Ovary (tissue), 10 donors: ENCODE measurements at places on chromosomes 11 and 22. TPM values are rescaled to one million over a fixed set of nuclear protein-coding genes. Genes with fewer than 3 reads are reported as not detected.

Gene PRDX5
- total RNA-seq, result 225 TPM

Gene CASP12
- total RNA-seq, result 3.4 TPM

DNA sequence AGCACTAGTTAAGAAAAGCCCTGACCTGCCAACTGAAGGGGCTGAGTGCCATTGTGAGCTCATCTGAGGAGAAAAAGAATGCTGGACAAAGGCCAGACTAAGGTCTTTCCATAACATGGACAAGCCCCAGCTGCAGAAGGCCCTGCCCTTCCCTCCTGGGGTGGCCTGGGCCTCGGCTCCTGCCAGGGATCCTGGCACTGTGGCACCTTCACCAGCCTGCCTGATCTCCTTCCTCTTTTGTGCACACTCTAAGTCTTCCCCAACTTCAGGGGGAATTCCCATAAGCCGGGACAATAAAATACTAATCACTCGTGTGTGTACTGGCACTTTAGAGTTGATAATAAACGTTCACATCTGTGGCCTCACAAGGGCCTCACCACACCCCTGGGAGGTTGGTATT lies 9.9 kb downstream of the TMPRSS13 start:
- no peak overlapping the region for H3K4me3 ChIP-seq
- DNase-seq, result no peak
- no peaks in the 10 kb centered on the region for H3K36me3 ChIP-seq
- no peaks in the 10 kb centered on the region for H3K27me3 ChIP-seq
- H3K27ac ChIP-seq, result no peak overlapping the region

Gene CELSR1
- total RNA-seq, result 25.2 TPM

DNA sequence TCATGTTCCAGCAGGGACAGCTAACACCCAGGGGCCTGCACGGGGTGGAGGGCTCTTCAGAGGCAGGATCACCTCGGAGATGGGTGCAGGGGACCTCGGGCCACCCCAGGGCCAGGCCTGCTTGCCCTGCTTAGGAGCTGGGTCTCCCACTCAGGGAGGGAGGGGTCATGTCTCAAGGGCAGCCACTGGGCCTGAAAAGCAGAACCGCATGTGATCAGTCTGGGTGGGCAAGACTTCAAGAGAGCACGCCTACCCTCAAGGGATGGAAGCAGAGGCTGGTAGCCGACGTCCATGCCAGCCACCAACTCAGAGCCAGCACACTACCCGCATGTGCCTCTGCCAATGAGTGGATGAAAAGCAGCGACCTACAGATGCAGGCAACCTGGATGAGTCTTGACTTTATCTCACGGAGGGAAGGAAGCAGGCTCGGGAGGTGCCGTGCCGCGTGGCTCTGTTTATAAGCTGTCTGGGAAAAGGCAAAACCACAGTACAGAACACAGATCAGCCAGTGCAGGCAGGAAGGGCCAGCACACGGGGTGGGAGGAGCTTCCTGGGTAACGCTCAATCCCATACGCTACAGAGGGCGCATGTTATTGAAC lies 16.0 kb downstream of the TBX1 start:
- H3K4me1 ChIP-seq, result no peaks in the 10 kb centered on the region
- DNase-seq, result no peak
- no peak overlapping the region for H3K27ac ChIP-seq
- no peaks in the 10 kb centered on the region for H3K36me3 ChIP-seq

- H3K36me3 ChIP-seq, result no peaks in the 10 kb centered on the region
- H3K4me1 ChIP-seq, result peaks cover 1% of the 10 kb centered on the region
- DNase-seq, result no peak
- H3K4me3 ChIP-seq, result no peak overlapping the region
These were observed 14.9 kb downstream of the PISD start for GRCh38 chr22:31647066-31647465.

Gene RIC3
- 28.8 TPM for total RNA-seq

DNA sequence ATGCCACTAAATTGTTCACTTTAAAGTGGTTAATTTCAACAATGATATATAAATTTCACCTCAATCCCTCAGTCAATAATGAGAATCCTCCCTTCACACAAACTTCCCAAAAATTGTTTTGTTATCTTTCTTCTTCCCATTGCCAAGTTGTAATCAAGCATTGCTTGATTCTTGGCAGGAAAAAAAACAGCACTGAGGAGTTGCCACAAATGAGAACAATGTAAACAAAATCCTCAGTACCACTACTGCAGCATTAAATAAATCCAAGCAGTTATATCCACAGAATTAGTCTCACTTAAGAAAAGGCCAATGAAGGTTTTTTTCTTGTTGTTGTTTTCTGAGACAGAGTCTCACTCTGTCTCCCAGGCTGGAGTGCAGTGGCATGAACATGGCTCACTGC lies 38.2 kb downstream of the FAM168A start:
- no peaks in the 10 kb centered on the region for H3K36me3 ChIP-seq
- no peak for DNase-seq
- no peaks in the 10 kb centered on the region for H3K4me1 ChIP-seq
- no peaks in the 10 kb centered on the region for H3K27me3 ChIP-seq

DNA sequence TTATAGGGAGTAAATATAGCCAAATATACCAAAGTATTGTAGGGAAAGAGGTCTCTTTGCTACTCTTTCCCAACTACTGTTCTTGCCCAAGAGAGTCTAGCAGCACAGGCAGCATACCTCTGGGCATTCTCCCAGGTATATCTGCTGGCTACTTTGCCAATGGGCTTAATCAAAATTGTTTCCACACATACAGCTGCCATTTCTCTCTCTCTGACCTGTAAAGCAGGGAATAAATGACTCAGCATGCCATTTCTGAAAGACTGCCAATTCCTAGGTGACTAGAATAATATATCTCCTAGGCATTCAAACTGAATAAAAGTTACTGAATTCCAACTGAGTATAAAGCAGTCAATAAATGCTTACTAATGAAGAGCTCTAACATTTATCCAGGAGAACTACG lies 44.6 kb downstream of the RDX start:
- no peak overlapping the region for H3K27ac ChIP-seq
- H3K27me3 ChIP-seq, result no peaks in the 10 kb centered on the region
- H3K36me3 ChIP-seq, result no peaks in the 10 kb centered on the region
- no peak for DNase-seq
- H3K4me3 ChIP-seq, result no peak overlapping the region

GRCh38 chr22:47196166-47196849 lies 433.9 kb downstream of the TBC1D22A start:
- no peak overlapping the region for H3K4me3 ChIP-seq
- no peaks in the 10 kb centered on the region for H3K27me3 ChIP-seq
- no peak for DNase-seq
- peaks cover 14% of the 10 kb centered on the region for H3K4me1 ChIP-seq
- H3K27ac ChIP-seq, result no peak overlapping the region

DNA sequence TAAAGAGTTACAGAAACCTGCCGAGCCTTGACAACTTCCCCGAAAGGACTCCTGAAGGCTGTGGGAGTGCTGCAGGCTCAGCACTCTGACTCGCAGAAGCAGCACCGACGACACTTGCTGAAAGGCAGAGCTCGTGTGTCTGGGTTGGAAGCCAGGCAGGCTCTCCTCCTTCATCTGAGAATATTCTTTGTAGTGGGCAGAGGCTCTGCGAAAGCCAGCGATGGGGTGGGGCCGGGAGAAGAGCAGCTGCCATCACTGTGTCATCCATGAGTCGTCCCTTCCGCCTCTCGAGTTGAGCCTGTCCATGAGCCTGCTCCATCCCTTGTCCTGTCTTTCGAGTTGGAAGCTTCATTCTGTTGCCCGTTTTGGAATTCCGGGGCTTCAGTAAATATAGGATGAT lies 11.9 kb downstream of the GLB1L2 start:
- no peak for DNase-seq
- H3K4me3 ChIP-seq, result no peak overlapping the region
- no peak overlapping the region for H3K27ac ChIP-seq
- H3K4me1 ChIP-seq, result peaks cover 15% of the 10 kb centered on the region
- no peaks in the 10 kb centered on the region for H3K27me3 ChIP-seq
- no peaks in the 10 kb centered on the region for H3K36me3 ChIP-seq

GRCh38 chr22:20431511-20432192 lies 6.0 kb downstream of the SCARF2 start:
- H3K27ac ChIP-seq, result no peak overlapping the region
- DNase-seq, result no peak
- no peaks in the 10 kb centered on the region for H3K36me3 ChIP-seq
- no peak overlapping the region for H3K4me3 ChIP-seq
- H3K27me3 ChIP-seq, result no peaks in the 10 kb centered on the region
- peaks cover 8% of the 10 kb centered on the region for H3K4me1 ChIP-seq

GRCh38 chr11:130023204-130023603 lies 20.6 kb upstream of the PRDM10 start:
- H3K36me3 ChIP-seq, result no peaks in the 10 kb centered on the region
- DNase-seq, result no peak
- H3K4me1 ChIP-seq, result peaks cover 2% of the 10 kb centered on the region
- H3K4me3 ChIP-seq, result no peak overlapping the region
- no peak overlapping the region for H3K27ac ChIP-seq

DNA sequence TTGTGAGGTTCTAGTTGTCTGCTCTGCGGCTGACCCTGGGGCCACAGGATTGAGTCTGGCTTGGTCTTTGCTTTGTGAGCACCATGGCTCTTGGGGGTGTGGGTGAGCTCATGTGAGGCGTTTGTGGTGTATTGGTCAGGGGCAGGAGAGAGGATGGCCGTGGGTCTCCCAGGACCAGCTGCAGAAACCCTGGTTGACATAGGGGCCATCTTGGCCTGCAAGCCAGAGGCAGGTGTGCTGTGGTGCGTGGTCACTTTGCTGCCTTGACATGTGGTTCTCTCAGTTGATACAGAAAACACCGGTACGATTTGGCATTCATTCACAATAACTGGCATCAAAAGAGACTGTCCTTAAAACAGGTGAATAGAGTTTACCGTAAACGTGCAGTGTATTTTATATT lies 11.3 kb downstream of the PHRF1 start:
- no peak overlapping the region for H3K4me3 ChIP-seq
- H3K27me3 ChIP-seq, result no peaks in the 10 kb centered on the region
- no peaks in the 10 kb centered on the region for H3K36me3 ChIP-seq
- H3K27ac ChIP-seq, result no peak overlapping the region

DNA sequence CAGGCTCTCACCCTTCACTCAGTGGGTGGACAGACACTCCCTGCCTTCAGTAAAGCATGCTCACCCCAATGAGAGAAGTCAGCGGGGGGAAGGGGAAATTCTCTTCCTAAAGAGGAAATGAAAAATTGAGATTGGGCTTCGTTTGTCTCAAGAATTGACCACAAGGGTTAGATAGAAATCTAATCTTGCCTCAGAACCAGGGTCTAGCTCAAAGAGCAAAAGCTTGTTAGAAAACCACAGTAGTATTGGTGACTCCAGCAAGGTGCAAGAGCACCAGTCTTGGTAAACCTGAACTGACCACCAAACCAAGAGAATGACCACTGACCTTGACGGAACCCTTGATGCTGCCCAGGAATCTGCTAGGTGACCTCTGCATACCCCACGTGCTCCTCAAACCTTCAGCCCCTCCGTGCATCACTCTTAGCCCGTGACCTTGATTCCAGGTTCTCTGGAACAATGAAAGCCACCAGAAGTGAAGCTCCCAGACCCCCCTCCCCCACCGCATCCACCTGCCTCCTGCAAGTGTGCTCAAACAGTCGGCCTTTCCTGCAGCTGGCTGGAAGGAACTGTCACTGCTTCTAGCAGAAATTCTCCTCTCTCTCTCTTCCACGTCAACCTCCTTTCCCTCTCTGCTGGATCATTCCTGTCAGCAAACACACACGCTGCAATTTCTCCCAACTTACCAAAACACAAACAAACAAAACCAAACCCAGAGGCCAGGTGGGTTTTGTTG lies 3.1 kb upstream of the TMA7B start:
- no peaks in the 10 kb centered on the region for H3K4me1 ChIP-seq
- H3K36me3 ChIP-seq, result no peaks in the 10 kb centered on the region
- no peaks in the 10 kb centered on the region for H3K27me3 ChIP-seq

Gene DYNC2H1
- total RNA-seq, result 25.9 TPM

GRCh38 chr11:81787584-81788049 lies 946.0 kb downstream of the FAM181B start:
- H3K4me3 ChIP-seq, result no peak overlapping the region
- no peak overlapping the region for H3K27ac ChIP-seq
- no peaks in the 10 kb centered on the region for H3K36me3 ChIP-seq
- H3K27me3 ChIP-seq, result no peaks in the 10 kb centered on the region

- no peak overlapping the region for H3K27ac ChIP-seq
- H3K36me3 ChIP-seq, result no peaks in the 10 kb centered on the region
- H3K27me3 ChIP-seq, result no peaks in the 10 kb centered on the region
- no peaks in the 10 kb centered on the region for H3K4me1 ChIP-seq
These were observed 308.7 kb downstream of the C11orf87 start for GRCh38 chr11:109730669-109731068.

Gene ZNRF3
- 24.3 TPM for total RNA-seq

DNA sequence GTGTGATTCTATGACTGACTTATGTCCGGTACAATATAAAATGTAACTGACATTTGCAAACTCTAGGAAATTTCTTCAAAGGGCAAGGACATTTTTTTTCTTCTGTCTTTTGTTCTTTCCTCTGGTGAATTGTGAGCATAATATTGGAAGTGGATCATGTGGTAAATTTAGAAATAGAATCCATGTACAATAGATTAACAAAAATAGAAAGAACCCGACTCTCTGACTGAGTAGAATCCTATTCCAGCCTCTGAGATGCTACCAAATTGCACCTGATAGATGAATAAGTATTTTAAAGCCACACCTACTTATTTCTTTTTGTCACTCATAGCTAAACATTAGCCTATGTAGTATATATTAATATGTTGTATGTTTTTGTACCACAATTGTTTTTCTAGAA lies 860.3 kb downstream of the LUZP2 start:
- no peak for DNase-seq
- H3K36me3 ChIP-seq, result no peaks in the 10 kb centered on the region
- no peak overlapping the region for H3K27ac ChIP-seq
- H3K4me3 ChIP-seq, result no peak overlapping the region
- H3K4me1 ChIP-seq, result no peaks in the 10 kb centered on the region

- H3K27me3 ChIP-seq, result no peaks in the 10 kb centered on the region
- H3K4me3 ChIP-seq, result no peak overlapping the region
- H3K36me3 ChIP-seq, result no peaks in the 10 kb centered on the region
- no peak overlapping the region for H3K27ac ChIP-seq
- no peak for DNase-seq
These were observed 597.4 kb downstream of the LUZP2 start for GRCh38 chr11:25094085-25094802.

DNA sequence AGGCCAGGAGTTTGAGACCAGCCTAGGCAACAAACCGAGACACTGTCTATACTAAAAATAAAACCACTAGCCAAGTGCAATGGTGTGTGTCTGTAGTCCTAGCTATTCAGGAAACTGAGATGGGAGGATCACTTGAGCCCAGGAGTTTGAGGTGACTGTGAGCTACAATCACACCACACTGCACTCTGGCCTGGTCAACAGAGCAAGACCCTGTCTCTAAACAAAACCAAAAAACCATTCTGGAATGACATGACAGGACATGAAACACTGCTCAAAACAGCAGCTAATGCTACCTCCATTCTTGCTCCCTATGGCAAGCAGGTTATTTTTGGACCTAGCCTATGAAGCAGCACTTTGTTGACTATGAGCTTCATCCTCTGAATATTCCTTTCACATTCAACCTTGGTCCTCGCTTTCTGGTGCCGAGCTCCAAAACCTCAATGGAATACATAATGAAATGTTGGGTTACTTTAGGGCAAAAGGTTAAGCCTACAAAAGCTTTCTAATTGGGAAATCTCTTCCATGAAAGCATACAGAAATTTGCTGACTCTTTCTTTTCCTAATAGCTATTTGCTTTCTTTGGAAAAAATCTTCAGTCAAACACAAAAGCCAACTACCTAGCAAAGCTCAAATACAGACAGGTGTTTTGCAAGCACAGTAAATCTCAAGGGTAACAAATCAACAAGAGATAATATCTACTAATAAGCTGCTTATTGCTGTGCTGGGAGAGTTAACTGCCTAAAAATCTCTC lies 21.1 kb downstream of the SIK3 start:
- peaks cover 5% of the 10 kb centered on the region for H3K4me1 ChIP-seq
- no peak overlapping the region for H3K27ac ChIP-seq
- no peaks in the 10 kb centered on the region for H3K27me3 ChIP-seq

Gene CCDC89
- total RNA-seq, result 4.5 TPM
